ENCODE measurements at places on chromosomes 16 and 17. TPM values are rescaled to one million over a fixed set of nuclear protein-coding genes. Genes with fewer than 3 reads are reported as not detected.

EPOP gene
- total RNA-seq = 6.1 TPM

CDRT4 gene
- 3.8 TPM for total RNA-seq

MYL4 gene
- 0.26 TPM for total RNA-seq

PABPN1L gene
- not detected for total RNA-seq

TMEM88 gene
- 8.9 TPM for total RNA-seq

- no peaks in the 10 kb centered on the region for H3K4me1 ChIP-seq
- peak overlapping the region; percentile 46 for H3K4me3 ChIP-seq
- H3K36me3 ChIP-seq = peaks cover 12% of the 10 kb centered on the region
- no peak overlapping the region for H3K27ac ChIP-seq
Measured at GRCh38 chr16:57196286-57196685, 10.2 kb downstream of the RSPRY1 start.

GRCh38 chr17:3990386-3991127 lies 26.3 kb upstream of the ATP2A3 start:
- no peak overlapping the region for H3K27ac ChIP-seq
- H3K4me1 ChIP-seq = peaks cover 2% of the 10 kb centered on the region
- no peaks in the 10 kb centered on the region for H3K36me3 ChIP-seq
- no peak overlapping the region for H3K4me3 ChIP-seq

DNA sequence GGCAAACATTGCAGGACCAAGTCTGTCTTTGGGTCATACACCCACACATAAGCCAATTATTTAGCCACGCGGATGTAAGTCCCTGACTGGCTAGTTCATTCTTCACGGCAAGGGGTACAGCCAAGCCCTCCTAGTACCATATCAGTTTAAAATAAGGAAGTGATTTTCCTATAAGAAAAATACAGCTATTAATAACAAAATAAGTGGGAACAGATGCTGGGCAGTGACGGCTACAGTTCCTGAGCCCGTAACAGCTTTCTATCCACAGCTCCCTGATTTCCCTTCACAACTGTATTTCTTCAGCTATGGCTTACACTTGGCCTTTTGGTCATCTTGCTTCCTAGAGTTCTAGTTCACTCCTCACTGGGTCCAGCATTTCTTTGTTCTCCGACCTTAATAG lies 542.4 kb upstream of the C16orf82 start:
- no peaks in the 10 kb centered on the region for H3K27me3 ChIP-seq
- H3K4me1 ChIP-seq = no peaks in the 10 kb centered on the region
- H3K36me3 ChIP-seq = no peaks in the 10 kb centered on the region
- no peak overlapping the region for H3K4me3 ChIP-seq

GRCh38 chr16:3835089-3835602 lies 45.4 kb downstream of the CREBBP start:
- DNase-seq = no peak
- no peak overlapping the region for H3K27ac ChIP-seq
- no peaks in the 10 kb centered on the region for H3K27me3 ChIP-seq
- peaks cover 20% of the 10 kb centered on the region for H3K36me3 ChIP-seq
- H3K4me1 ChIP-seq = peaks cover 4% of the 10 kb centered on the region

DNA sequence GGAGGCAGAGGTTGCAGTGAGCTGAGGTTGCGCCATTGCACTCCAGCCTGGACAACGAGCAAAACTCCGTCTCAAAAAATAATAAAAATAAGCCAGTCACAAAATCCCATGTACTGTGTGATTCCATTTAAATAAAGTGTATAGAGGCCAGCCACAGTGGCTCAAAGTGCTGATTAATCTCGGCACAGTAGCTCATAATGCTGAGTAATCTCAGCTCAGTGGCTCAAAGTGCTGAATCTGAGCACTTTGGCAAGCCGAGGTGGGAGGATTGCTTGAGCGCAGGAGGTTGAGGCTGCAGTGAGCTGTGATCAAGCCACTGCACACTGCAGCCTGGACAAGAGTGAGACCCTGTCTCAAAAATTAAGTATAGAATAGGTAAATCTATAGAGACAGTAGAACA lies 4.9 kb downstream of the TMED6 start:
- no peaks in the 10 kb centered on the region for H3K27me3 ChIP-seq
- H3K36me3 ChIP-seq = peaks cover 29% of the 10 kb centered on the region
- no peaks in the 10 kb centered on the region for H3K4me1 ChIP-seq
- no peak for DNase-seq
- no peak overlapping the region for H3K4me3 ChIP-seq

DNA sequence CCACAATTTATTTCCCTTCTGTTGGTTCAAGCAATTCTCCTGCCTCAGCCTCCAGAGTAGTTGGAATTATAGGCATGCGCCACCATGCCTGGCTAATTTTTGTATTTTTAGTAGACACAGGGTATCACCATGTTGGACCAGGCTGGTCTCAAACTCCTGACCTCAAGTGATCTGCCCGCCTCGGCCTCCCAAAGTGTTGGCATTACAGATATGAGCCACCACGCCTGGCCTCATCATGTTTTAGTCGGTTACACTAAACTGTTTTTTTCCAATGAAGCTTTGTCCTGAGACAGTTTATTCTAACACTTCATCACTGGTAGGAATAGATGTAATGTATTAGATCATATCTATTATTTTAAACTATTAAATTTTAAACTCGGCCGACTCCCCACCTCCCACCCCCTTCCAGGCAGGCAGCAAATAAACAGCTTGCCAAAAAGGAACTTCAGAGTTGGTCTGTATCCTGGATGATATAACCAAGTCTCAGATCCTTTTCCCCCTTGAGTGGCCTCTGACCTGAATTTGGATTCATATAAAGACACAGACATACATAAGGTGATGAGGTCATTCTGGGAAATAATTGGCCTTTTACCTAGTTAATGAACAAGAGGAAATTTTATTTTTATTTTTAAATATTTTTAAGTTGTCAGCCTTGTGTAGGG lies 18.4 kb upstream of the CORO6 start:
- DNase-seq = no peak
- H3K4me3 ChIP-seq = no peak overlapping the region
- peaks cover 5% of the 10 kb centered on the region for H3K36me3 ChIP-seq
- H3K27ac ChIP-seq = no peak overlapping the region

- no peaks in the 10 kb centered on the region for H3K4me1 ChIP-seq
- peak overlapping the region; percentile 32 for H3K4me3 ChIP-seq
- DNase-seq = no peak
- H3K27me3 ChIP-seq = peaks cover 2% of the 10 kb centered on the region
- no peak overlapping the region for H3K27ac ChIP-seq
Measured at GRCh38 chr16:3193221-3194212, 5.5 kb downstream of the OR1F1 start.

GRCh38 chr16:61435346-61435745 lies 600.9 kb downstream of the CDH8 start:
- H3K4me3 ChIP-seq = no peak overlapping the region
- H3K27me3 ChIP-seq = no peaks in the 10 kb centered on the region
- no peaks in the 10 kb centered on the region for H3K4me1 ChIP-seq
- no peak overlapping the region for H3K27ac ChIP-seq

DNA sequence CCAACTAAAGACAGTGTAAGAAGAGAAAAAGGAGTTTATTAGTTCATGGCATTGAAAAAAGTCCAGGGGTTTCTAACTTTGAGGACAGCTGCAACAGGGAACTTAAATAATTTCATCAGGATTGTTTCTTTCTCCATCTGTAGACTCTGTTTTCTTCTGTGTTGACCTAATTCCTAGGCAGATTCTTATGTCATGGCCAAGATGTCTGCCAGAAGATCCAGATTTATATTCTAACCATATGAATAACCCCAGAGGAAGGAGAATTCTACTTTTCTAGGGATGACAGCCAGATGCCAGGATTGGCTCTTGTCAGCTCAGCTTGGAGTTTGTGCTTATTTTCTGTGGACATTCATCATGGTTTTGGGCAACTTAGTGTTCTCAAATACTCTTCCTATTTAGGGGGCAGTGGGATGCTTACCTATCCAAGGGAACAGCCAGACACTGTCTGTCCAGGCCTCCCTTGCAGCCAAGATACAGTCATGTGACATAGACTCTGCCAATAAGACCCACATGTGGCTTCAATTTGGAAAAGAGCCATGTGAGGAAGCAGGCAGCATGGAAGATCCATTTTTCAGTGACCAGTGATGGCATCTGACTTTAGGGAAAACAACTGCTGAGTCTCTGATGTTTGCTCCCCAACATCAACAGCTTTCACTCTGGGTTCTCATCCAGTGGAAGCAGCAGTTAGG lies 18.2 kb downstream of the PCTP start:
- H3K27me3 ChIP-seq = no peaks in the 10 kb centered on the region
- no peaks in the 10 kb centered on the region for H3K4me1 ChIP-seq
- DNase-seq = no peak

DNA sequence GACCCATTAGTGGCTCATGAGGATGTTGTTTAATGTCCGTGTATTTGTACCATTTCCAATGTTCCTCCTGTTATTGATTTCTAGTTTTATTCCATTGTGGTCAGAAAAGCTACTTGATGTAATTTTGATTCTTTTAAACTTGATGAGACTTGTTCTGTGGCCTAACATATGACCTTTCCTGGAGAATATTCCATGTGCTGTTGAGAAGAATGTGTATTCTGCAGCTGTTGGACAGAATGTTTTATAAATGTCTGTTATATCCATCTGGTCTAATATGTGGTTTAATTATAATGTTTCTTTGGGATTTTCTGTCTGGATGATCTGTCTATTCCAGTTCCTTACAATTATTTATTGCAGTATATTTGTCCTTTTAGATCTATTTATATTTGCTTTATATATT lies 2.9 kb upstream of the ABCA10 start:
- no peak for DNase-seq
- no peaks in the 10 kb centered on the region for H3K4me1 ChIP-seq
- H3K4me3 ChIP-seq = no peak overlapping the region
- no peaks in the 10 kb centered on the region for H3K27me3 ChIP-seq

Data from H9 (cell line).